Activated CD8-positive, alpha-beta T cell treated with anti-CD3 and anti-CD28 coated beads, Interleukin-2, amount 10 ng/mL, durations not matched to agents 7 days and 5 days (primary cell): ENCODE measurements at places on chromosomes 16 and 17. TPM values are rescaled to one million over a fixed set of nuclear protein-coding genes. Genes with fewer than 3 reads are reported as not detected.

DNA sequence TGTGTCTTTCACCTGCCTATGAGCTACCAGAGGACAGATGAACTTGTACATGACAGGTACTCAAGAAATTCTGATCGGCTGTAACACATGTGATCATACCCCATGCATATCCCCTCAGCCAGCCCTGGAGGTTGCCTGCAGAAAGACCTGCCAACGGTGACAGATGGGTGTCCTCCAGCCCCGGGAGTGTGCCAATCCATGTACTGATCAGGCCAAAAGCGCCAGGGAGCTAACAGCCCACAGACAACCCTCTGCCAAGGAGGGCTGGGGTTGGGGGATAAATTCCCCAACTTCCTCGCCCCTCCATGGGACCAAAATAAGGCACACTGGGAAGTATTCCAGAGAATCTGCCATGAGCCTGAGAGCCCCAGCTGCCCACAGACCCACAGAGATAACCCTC, 189.4 kb downstream of the CCT6B start:
- DNase-seq: no peak

DNAH17 gene
- 0.61 TPM for total RNA-seq

DNA sequence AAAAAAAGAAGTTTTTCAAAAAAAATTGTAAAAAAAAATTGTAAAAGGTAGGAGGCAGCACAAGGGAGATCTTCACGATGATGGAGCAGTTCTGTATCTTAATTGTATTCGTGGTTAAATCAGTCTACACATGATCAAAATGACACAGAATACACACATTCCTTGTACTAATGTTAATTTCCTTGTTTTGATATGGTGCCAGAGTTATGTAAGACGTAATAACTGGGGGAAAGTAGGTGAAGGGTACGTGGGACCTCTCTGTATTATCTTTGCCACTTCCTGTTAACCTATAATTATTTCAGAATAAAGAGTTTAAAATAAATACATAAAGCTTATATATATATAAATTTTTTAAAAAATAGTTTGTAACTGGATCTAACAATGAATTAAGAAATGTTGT, 36.8 kb downstream of the HELZ start:
- no peak for DNase-seq

DNA sequence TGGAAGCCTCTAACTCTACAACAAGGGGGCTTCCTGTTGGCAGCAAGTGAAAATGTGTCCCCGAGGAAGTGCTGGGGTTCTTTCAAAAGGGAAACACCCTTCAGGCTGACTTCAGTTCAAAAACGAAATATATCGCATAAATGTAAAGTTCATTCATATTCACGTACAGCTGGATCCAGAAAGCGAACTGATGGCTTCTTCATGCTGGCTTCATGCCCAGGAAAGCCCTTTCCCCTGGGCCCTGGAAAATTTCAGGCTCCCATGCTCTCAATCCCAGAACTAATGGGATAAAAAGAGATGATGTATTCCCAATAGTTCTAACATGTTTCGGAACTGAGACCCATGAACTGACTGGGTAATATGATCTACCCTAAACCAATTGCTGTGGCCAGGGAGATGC, 104.7 kb upstream of the CDH13 start:
- no peak for DNase-seq

DNA sequence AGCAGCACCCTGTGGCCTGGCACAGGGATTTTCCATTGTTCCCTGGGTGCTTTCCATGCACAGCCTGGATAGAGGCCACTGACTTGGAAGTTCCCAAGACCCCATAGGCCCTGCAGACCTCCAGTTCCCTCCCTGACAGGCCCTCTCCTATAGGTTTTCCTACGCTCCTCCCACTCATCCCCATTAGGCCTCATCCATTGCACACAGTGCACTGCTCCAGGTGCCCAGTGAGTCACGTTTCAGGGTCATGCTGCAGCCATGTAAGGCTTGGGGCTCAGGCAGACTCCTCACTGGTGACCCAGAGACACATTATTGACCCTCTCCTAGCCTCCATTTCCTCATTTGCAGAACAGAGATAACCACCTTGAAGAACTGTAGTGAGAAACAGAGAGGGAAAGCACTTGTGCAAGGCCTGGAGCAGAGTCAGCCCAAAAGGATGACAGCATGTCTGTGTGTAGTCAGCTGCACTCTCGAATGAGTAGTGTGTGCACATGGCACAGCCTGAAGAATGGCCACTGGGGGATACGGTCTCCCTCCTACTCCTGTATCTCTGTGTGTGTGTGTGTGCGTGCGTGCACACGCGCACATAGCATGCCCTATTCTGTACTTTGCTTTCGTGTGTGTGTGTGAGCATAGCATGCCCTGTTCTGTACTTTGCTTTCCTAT, 26.8 kb downstream of the DRC3 start:
- DNase-seq: no peak

VMO1 gene
- total RNA-seq: not detected

SSTR5 gene
- not detected for total RNA-seq

SLC6A2 gene
- not detected for total RNA-seq

IKZF3 gene
- 31.9 TPM for total RNA-seq

DNA sequence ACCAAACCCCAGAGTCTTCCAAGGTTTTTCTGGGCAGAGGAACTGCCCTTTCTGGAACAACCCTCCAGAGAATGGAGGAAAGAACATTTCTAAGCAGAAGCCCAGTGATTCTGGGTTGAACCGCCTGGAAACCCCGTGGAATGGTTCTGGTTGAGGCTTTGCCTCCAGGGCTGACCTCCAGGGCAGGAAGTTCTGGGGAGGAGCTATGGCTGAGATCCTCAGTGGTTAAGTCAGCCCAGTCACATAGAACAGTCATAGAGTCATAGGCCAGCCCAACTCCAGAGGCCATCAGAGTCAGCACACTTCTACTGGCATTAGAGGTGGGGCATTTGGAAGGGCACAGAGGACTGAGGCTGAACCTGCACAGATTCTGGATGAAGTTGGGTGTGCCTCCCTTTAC, 65.9 kb downstream of the SPACA3 start:
- no peak for DNase-seq

- DNase-seq: no peak
These were observed 3.5 kb downstream of the SEC14L1 start for GRCh38 chr17:77144227-77144626.

DNA sequence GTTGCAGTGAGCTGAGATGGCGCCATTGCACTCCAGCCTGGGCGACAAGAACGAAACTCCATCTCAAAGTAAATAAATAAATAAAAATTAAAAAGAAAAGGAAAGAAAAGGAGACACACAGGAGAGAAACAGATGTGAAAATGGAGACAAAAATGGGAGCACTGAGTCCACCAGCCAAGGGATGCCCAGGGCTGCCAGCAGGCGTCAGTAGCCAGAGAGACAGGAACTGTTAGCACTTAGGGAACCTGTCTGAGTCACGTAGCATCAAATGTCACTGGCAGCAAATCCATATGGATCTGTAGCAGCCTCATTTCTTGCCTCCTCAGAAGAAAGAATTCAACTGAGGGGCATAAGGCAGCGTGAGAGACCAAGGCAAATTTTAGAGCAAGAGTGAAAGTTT, 79.7 kb downstream of the CYLD start:
- DNase-seq: no peak

- no peak for DNase-seq
These were observed 10.0 kb downstream of the GGA2 start for GRCh38 chr16:23500212-23500861.

DNA sequence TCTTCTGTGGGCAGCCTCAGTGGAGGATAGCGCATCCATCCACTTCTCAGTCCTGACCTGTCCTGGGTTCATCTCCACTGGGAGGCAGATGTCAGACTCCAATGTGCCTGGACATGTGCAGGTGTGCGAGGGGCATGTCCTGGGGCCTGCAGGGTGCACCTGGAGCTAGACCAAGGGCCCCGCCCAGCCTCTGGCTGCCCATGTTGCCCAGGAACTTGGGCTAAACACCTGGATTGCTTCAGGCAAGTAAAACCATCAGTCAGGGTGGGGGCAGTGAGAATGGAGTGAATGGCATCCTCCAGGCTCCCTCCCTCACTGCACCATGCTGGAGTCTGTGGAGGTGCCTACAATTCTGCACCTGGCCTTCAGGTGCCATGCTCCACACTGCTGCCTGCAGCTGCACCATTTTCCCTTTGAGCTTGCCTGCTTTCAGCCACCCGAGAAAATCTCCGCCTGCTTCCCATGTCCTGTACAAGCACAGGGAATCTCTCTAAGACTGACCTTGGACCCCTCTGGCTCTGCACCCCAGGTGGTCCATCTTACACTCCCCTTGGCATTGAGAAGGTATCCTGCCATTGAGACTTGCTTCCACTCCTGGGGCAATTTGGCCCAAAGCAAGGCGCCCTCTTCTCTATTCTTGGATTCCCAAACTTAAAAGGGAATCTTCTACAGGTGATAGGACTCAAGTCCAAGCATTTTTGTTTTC, 2.1 kb upstream of the MFSD6L start:
- DNase-seq: no peak

GRCh38 chr17:82892899-82893565, 53.2 kb upstream of the ZNF750 start:
- peak; percentile 86 for DNase-seq

GRCh38 chr17:55086635-55087058, 118.1 kb downstream of the STXBP4 start:
- DNase-seq: no peak

DNA sequence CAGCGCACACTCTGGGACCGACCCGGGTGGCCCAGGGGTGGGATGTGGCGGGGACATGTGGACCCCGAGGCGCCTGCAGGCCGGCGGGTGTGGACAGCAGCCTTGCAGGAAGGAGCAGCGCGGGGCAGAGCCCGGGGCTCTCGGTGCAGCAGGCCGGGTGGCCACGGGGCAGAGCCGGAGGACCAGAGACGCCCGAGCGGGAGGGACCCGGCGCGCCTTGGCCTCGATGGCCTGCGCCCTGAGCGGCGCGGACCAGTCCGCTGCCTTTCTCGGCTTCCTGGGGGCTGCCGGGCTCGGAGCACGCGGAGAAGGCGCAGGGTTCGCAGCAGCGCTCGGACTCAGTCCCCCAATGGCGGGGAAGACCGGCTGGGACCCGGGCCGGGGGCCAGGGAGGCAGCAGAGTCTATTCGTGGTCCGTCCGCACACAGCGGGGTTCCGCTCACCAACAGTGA, 43.4 kb downstream of the OSBPL7 start:
- no peak for DNase-seq

GRCh38 chr17:42392692-42393415, 4.6 kb upstream of the STAT3 start:
- DNase-seq: no peak

TNFRSF17 gene
- total RNA-seq: not detected

DNA sequence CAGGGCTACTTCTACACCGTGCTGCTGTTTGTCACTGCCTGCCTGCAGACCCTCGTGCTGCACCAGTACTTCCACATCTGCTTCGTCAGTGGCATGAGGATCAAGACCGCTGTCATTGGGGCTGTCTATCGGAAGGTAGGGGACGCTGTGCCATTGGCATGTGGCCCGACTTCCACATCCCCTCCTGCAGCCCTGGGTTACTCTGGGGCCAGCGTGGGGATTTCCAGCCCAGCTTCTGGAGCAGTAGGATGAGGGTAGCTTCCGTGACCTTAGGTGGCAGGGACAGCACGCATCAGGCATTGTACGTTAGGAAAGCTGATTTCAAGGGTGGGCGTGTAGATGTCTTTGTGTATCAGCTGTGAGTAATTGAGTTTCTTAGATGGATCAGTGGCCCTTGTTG, 96.5 kb downstream of the ABCC1 start:
- DNase-seq: no peak

NECAB2 gene
- total RNA-seq: not detected

DNA sequence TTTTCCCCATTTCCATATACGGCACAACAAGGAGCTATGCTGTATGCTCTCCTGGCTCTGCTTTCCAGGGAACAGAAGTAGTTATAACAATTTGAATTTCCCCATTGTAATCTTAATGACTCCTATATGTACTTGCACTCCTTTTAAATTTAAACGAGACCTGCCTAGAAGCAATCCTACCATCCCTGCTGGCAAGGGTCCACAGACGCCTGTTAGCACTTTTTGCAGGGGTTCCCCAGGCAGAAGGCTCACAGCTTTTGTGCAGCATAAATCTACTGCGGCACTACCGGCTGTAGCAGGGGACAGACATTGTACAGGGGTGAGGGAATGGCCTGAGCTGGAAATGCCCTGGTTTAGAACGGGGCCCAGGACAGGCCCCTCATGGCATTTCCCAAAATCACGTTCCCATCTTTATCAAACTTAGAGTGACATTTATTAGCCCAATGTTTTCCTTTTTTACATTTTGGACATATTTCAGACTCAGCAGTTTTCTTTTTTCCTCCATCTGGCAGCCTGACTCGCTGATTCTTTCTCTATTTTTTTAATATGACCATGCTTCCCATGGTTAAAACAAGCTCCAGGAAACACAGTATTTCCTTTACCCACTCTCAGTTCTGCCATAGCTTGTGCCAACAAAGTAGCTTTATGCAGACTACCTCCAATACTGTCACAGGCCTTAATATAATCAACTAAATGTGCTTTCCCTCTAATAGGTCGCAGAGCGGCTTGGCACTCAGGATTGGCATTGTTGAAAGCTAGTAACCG, 35.4 kb upstream of the USP22 start:
- DNase-seq: no peak

- no peak for DNase-seq
These were observed 81.0 kb upstream of the BRD7 start for GRCh38 chr16:50449800-50450199.

BAIAP3 gene
- total RNA-seq: 0.63 TPM

QRICH2 gene
- total RNA-seq: 3.7 TPM

DNA sequence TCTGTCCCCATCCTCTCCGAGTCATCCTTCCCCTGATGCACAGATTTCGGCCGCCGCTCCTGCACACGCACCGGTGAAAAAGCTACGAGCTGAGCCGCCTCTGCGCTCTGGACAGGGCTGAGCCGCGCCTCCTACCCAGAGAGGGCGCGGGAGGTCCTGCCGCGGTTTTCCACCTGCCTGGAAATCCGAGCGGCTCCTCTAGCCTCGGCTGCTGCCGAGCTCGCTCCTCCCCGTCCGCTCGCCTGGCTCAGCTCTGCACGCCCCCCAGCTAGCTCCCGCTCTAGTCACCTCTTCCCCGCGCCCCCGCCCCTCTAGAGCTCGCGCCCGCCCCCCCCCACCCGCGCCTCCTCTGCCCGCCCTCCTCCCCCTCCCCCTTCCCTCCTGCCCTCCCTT, 198 bp upstream of the SHISA9 start:
- DNase-seq: no peak

CDIP1 gene
- total RNA-seq: 48.7 TPM

ZNF469 gene
- 0.66 TPM for total RNA-seq

FOXN1 gene
- total RNA-seq: not detected

DNA sequence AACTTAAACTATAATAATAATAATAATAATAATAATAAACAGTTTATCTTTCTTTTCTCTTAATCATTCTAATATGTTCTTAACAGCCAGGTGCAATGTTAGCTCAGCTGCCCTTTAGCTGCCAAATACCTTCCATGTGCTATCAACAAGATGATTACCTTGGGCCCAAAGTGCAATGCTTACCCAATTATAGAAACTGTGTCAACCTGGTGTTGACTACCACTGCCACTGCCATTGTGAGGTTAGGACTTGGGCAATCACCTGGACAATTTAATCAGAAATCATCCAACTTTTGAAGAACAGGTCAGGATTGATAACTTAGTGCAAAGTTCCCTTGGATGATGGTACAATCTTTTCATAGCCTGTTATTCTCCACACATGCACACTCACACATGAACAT, 371.8 kb upstream of the SALL1 start:
- no peak for DNase-seq
